ENCODE measurements at places on chromosomes 2 and 18. TPM values are rescaled to one million over a fixed set of nuclear protein-coding genes. Genes with fewer than 3 reads are reported as not detected.

The UGT1A4 gene
- not detected for total RNA-seq

The EFEMP1 gene
- 446 TPM for total RNA-seq

The MERTK gene
- total RNA-seq: 47.0 TPM

The SERPINB2 gene
- 6.6 TPM for total RNA-seq

The KCNG2 gene
- 0.51 TPM for total RNA-seq

Measured in mesenteric fat pad (tissue), 1 donor.